ENCODE measurements at places on chromosomes 6 and 20.

DNA sequence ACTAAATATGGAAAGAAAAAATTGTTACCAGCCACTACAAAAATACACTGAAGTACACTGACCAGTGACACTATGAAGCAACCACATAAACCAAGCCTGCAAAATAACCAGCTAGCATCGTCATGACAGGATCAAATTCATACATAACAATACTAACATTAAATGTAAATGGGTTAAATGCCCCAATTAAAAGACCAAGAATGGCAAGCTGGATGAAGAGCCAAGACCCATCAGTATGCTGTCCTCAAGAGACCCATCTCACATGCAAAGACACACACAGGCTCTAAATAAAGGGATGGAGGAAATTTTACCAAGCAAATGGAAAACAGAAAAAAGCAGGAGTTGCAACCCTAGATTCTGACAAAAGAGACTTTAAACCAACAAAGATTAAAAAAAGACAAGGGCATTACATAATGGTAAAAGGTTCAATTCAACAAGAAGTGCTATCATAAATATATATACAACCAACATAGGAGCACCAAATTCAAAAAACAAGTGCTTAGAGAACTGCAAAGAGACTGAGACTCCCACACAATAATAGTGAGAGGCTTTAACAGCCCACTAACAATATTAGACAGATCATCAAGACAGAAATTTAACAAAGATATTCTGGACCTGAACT, 104.8 kb downstream of the HACE1 start:
- no peak for DNase-seq

DNA sequence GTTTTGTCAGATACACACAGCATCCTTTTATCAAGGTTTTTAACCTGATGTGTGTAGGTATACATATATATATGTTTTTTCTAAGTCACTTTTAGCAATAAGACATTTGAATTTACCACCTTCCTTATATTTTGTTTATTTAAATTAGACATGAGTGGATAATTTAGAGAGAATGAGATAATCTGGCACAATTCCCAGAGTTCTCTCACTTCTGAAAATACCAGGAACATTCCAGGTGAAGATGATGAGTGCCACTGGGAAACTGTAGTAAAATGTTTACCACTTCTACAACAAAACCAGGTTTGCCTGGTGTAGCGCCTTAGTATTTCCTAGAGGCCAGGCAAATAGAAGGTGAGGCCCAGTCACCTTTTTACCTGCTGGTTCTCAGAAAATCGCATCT, 189.5 kb downstream of the TMEM242 start:
- no peak for DNase-seq

DNA sequence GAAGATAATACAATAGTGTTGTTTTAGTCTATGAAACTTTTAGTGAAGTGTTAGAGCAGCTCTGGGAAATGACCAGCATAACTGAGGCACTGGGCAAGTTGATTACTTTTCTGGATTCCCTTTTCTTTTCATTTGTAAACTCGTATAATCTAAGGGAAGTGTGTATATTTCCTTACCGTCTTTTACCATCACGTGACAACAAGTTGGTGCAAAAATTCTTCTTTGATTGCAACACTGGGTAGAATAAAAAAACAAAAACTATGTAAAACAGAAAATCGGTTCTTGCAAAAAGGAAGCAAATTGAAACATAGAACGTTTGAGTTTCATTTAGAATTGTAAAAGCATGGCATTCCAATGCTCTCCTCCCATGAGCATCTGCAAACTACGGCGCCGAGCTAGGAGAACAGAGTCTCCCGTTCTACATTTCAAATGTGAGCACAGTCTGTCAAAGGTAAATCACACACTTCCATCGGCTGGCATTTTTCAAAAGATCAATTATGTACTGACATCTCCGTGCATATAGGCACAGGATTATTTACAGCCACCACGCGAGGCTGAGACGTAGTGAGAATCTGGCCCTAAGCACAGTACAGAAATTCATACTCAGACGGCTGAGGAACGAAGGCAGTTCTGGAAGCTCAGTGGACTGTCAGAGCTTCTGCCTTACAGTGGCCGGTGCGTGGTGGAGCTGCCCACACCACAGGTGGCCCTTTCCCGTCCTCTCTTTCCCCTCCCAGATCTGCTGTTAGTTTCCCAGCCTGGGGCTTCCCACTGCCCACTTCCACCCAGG, 314.0 kb downstream of the BMP7 start:
- DNase-seq, result no peak

- DNase-seq, result no peak
Measured at GRCh38 chr6:109342911-109343310, 39.4 kb downstream of the CD164 start.

GRCh38 chr6:16002332-16003196, 126.3 kb upstream of the MYLIP start:
- no peak for DNase-seq

DNA sequence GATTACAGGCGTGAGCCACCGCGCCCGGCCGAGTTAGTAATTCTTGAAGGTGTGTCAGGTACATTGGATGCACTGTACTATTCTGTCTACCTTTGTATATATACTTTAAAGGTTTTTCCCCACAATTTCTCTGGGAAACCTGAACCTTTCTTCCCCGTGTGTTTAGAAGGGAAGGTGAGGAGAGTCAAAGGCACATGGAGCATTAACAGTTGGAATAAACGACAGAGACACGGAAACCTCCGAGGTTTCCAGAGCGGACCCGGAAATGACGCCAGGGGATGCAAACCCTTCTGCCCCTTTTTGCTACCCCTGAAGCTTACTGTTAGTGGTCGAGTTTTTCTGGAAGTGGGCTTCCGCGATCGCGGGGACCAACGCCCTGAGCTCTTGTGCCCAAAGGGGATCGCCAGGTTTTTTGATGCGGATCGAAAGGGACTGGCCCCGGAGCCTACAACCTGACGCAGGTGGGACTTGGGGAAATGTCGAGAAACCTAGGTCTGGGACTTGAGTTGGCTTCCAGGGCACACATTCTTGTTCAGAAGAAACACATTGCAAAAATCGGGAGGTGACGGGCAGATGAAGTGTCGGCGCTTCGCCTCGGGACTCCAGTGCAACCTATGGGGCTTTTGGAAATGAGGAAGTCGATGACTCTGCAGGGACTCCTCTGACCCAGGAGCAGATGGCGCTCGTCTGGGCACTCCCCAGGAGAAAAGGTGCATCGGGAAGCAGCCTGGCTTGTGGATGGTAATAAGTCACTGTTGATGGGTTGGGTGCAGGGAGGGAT, 218.2 kb downstream of the OR2B2 start:
- no peak for DNase-seq

GRCh38 chr6:81801489-81801888, 49.0 kb upstream of the TENT5A start:
- no peak for DNase-seq

GRCh38 chr20:24872291-24873024, 76.6 kb upstream of the CST7 start:
- DNase-seq, result no peak

DNA sequence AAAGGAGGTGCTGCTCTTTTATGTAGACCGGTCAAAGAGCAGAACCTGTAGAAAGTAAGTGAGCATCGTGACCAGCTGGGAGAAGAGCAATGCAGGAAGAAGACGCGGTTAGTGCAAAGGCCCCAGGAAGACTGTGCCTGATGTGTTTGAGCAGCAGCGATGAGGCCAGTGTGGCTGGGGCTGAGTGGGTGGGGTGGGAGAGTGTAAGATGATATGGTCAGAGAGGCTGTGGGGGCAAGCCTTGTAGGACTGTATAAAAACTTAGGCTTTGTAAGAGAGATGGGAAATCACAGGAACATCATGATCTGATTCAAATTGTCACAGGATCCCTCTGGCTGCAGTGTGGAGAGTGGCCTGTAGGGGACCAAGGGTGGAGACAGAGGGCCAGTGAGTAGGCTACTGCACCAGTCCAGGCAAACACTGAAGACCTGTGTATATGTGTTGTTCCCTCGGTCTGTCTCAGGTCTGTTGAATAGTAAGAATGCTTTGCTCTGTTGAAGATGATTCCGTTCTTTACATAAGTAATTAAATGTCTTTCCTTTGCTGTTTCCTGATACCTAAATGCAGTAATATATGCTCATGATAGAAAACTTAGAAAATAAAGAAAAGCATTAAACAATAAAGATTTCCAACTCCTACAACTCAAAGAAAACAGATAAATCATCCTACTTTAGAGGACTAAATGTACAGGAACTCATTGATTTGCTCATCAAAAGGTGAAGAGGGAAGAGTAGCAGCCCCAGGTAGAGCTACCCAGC, 23.6 kb upstream of the WFDC2 start:
- DNase-seq, result peak; percentile 31

GRCh38 chr6:161444464-161444863, 170.6 kb upstream of the AGPAT4 start:
- DNase-seq, result no peak

- no peak for DNase-seq
Measured at GRCh38 chr6:168147205-168147738, 68.3 kb upstream of the FRMD1 start.

DNA sequence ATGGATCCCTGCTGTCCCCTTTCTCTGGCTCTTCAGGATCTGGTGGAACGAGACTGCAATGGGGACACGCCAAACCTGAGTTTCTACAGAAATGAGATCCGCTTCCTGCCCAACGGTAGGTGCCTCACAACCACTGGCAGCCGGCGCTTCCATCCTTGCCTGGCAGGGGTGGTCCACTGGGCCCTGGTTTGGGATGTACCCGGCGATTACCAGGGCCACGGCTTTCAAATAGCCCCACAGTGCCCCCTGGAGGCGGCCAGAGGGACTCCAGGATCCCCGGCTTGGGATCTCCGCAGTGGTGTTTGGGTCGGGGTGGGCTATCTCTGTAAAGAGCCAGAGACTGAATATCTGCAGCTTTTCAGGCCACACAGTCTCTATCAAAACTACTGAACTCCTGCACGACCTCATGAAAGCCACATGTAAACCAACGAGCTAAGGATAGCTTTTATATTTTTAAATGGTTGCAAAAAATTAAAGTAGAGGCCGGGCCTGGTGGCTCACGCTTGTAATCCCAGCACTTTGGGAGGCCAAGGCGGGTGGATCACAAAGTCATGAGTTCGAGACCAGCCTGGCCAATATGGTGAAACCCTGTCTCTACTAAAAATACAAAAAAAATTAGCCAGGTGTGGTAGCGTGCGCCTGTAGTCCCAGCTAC, 3.7 kb downstream of the OGFR start:
- DNase-seq, result peak; percentile 76

GRCh38 chr6:71642120-71642519, 244.2 kb upstream of the RIMS1 start:
- DNase-seq, result no peak

DNA sequence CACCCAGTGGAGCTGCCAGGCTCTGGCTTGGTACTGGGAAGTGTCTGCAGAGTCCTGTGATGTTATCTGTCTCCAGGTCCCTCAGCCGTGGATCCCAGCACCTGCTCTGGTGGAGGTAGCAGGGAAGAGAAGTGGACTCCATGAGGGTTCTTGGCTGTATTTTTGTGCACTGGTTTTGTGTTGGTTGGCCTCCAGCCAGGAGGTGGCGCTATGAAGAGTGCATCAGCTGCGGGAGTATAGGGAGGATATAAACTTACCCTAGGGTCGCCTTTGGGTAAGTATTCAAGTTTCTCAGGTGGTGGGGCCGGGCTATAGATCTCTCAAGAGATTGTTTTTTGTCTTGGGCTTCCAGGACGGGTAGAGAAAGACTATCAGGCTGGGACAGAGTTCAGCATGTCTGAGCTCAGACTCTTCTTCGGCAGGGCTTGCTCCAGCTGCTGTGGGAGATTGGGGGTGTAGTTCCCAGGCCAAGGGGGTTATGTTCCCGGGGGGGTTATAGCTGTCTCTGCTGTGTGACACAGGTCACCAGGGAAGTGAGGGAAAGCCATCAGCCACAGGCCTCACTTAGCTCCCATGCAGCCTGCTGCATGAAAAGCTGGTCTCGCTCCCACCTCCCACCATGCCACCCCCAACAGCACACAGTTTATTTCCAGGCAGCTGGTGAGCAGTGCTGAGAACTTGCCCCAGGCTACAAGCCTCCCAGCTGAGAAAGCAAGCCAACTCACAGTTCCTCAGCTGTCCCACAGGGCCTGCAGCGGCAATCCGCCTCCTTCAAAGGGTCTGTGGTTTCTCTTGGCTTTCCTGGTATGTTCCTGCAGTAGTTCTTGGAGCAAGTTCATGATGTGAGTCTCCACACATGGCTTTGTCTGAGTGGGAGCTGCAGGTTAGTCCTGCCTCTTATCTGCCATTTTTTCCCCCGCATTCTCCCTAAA, 115.7 kb downstream of the AIG1 start:
- DNase-seq, result no peak

GRCh38 chr20:32129863-32130262, 20.3 kb downstream of the TM9SF4 start:
- no peak for DNase-seq

DNA sequence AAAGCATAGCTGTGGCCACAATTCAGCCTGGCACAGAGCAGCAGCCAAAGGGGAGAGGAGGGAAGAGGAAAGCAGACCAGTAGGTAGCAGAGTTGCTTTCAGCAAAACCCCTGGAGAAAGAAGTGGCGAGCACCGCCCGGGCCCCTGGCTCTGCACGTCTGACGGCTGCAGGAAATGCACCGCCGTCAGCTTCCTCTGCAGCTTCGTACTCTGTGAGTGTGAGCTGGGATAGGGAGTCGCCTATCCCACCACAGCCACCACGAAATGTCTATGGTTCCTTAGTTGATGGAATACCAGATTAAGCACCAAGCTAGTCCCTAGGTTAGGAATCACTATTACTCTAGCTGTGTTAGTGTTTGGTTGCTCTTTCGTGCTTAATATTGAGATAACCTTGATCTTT, 79.9 kb upstream of the NAA20 start:
- DNase-seq, result no peak

DNA sequence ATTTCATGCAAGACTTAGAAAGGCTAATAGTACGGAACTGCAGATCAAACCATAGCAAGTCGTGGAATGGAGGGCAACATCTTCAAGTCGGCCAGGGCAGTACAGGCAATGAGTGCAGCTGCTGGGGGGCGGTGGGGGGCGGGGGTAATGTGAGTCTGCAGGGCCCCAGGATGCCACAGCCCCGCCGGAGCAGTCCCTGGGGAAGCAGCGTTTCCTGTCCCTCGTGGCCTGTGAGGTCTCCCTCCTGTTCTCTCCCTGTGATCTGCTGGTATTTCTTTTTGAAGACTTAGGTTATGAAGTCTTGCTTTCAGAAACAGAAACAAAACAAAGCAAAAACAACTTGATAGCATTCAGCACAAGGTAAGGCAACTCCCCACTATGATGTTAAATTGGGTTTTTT, 351.9 kb downstream of the FOXA2 start:
- no peak for DNase-seq

DNA sequence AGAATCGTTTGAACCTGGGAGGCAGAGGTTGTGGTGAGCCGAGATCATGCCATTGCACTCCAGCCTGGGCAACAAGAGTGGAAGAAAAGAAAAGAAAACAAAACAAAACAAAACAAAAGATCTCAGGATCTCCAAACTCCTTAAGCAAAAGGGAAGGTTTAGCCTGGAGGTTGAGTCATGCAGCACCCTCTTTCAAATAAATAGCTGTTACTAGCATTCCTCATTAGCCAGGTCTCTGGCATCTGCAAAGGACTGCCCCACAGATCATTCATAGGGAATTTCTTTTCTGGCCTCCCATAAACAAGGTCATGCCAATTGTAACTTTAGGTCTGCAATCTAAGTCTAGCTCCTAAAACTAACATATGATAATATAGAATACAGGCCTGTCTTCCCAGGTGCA, 37.2 kb downstream of the EDN1 start:
- DNase-seq, result no peak
